ENCODE measurements at places on chromosomes 1 and 21.
A peak's percentile ranks its signal among the peaks of the same experiment; 100 is the strongest.

DNA sequence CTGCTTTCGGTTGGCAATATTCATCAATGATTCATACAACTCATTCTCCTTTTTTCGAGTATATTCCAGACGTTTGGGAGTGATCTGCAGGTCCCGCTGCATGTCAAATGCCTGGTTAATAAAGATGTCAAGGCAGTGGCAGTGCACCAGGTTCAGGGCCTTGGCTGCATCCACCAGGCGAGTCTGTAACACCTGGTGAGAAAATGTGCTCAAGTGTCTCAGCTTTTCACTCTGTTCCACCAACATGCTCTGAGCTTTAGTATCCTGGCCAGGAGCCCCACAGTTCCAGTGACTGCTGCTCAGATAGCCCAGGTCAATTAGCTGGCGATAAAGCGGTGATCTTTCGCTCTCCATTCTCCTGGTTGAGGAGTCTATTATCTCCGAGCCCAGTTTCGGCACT lies 42.3 kb downstream of the DSTYK start:
- DNase-seq, result no peak

DNA sequence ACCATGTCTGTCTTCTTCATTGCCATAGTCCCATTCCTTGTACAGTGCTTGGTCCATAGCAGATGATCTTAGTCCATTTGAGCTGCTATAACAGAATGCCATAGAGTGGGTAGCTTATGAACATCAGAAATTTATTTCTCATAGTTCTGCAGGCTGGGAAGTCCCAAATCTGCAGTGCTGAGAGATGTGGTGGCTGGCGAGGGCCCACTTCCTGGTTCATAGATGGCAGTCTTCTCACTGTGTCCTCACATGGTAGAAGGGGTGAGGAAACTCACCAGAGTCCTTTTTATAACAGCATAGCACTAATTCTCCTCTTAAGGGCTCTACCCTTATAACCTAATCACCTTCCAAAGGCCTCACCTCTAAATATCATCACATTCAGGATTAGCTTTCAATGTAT lies 23.1 kb upstream of the RAP1A start:
- DNase-seq, result no peak

DNA sequence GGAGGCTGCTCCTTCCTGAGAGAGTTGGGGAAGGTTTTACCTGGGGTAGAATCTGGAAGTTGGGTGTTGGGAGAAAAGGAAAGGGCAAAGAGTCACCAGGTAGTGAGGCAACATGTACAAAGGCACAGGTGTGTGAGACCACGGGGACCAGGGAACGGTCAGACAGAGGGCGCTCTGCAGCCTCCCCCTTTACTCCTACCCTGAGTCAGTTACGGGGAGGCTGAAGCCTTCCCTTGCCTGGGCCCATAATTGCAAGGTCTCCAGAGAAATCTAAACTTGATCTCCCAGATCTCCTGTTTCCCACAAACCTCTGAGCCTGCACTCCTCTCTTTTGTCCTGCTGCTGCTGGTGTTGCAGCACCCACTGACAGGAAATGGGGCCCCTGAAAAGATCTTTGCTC lies 22.0 kb downstream of the CCN1 start:
- DNase-seq, result no peak

DNA sequence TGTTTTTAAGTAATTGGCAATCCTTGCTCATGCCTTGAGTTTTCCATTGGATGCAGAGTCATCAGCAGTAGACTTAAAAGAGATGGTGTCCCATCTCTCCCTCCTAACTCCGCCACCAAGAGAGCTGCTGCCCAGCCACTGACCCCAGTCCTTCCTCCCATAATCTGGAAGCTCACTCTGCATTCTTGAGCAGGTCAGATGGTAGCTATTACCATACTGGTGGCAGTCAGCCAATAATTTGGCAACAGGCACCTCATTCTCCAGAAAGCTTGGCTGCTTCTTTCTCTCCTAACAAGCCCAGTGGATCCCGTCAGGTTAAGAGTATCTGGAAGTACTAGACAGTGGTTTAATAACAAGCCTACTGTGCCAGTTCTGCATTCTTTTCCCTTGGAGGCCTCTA lies 272.1 kb downstream of the ZNF648 start:
- no peak for DNase-seq

GRCh38 chr1:79293611-79294010 lies 287.1 kb upstream of the ADGRL4 start:
- DNase-seq, result no peak

- DNase-seq, result peak; percentile 77
Observed at GRCh38 chr1:211259638-211260126, 516 bp downstream of the RCOR3 start.

- DNase-seq, result no peak
Observed at GRCh38 chr1:242199776-242200458, 201.0 kb upstream of the MAP1LC3C start.

- DNase-seq, result no peak
Observed at GRCh38 chr1:185495007-185495406, 178.0 kb upstream of the IVNS1ABP start.

GRCh38 chr1:67722292-67722944 lies 37.4 kb downstream of the GADD45A start:
- no peak for DNase-seq

DNA sequence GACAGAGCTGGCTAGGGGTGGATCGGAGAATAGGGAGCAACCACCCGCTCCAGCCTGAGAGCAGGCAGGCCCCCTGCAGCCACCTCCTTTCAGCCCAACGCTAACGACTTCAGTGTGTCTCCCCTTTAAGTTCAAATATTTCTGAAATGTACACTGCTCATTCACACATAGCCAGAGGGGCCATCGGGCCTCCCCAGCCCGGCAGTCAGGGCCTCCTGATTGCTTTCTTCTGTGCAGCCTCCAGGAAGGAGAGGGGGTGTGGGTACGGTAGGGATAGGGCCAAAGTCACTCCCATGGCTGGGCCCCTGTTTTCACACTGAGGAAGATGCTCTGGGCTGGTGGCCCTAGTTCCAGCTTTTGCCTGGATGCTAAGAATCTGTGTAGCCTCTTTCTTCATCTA lies 64.8 kb downstream of the EPHB2 start:
- no peak for DNase-seq

DNA sequence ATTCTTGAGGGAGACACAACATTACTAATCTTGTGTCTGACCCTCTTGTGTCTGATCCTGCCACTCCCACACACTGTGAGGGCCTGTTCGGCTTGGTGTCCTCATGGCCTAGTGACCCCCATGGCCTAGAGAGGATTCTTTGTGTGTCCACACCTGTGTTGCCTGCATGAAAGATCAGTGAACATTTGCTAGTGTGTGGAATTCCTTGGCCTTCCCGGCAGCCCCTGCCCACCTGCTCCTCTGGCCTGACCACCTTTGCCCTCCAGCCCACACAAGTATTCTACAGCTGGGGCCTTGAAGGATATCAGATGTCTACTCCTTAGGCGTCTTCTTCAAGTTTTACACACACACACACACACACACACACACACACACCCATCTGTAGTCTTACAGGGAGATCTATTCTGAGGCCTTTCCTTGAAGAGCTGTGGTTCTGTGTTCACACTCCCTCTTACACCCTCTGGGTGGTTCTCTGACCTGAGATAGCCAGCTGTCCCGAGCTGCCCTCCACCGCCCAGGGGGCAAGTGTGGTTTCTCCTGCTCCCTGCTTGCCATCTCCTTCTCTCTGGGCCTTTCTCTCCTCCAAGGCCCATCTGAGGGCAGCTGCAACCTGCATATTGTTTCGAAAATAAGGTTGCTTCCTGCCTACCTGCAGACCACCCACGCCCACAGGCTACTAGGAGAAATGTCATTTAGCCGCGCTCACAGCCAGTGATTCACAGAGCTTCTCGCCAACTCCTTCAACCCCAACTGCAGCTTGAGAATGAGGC lies 45.4 kb downstream of the CD247 start:
- no peak for DNase-seq

GRCh38 chr1:197671140-197671539 lies 104.1 kb downstream of the DENND1B start:
- DNase-seq, result no peak

DNA sequence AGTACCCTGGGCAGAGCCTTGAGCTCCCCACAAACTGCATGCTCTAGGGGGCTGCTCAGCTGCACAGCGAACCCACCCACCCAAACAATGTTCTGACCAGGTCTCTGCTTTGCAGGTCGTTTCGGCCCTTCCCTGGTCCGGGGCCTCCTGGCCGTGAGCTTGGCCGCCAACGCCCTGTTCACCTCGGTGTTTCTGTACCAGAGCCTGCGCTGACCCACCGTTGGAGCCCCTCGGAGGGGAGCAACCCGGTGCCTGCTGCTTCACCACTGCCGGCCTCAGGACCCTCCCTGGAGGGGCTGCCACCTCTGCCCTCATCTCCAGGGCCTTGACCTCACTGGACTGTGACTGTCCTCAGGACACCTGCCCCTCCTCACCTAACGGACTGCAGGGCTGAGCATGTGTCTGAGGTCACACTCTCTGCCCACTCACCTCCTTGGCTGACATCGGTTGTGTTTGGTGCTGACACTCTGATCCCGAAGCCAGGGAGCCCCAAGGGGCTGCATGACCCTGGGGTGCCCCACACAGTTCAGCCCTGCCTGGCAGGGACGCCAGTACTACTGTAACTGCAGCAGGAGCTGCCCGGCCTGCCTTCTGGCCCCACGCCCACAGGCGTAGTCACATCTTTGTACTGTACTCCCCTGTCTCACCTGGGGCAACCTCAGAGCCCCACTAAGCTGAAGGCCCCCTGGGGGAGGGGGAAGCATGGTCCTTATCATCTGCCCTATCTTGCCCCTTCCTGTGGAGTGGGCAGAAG lies 24.3 kb downstream of the TMEM201 start:
- no peak for DNase-seq

DNA sequence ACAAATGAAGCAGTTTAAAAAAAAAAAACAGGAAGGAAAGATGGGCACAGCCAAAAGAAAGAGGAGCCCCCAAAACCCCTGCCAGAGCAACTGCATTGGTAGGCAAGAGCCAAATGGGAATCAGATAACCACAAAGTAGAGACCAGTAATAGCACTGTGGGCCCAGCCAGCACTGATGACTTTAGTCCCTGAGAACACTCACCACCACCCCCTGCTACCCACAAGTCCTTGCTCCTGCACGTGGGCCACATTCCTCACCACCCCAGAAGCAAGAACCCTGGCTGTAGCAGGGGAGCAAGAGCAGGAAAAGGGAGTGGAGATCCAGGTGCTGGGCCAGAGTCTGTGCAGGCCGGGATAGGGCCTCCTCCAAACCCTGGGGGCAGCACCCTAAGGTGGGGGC lies 86.1 kb downstream of the RRAGC start:
- no peak for DNase-seq

DNA sequence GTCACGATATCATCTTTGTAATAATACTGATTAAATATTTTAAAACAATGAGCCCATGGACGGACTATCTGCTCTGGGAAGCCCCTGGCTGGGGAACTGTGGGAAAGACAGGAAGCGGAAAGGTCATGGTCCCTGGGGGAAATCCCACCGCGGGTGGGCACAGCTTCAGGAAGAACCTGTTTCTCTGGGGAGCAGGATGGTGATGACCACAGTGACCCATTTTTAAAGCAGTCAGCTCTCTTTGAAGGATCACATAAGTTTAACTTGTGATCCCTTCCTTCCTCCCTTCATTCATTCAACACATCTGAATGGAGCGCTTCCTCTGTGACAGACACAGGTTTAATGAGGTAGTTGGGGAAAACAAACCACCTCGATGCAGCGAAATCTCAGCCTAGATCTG lies 73.0 kb downstream of the DHRS3 start:
- DNase-seq, result no peak

GRCh38 chr1:39082811-39083576 lies 56.8 kb downstream of the NDUFS5 start:
- no peak for DNase-seq

GRCh38 chr1:156336242-156336641 lies 1.9 kb downstream of the CCT3 start:
- no peak for DNase-seq

DNA sequence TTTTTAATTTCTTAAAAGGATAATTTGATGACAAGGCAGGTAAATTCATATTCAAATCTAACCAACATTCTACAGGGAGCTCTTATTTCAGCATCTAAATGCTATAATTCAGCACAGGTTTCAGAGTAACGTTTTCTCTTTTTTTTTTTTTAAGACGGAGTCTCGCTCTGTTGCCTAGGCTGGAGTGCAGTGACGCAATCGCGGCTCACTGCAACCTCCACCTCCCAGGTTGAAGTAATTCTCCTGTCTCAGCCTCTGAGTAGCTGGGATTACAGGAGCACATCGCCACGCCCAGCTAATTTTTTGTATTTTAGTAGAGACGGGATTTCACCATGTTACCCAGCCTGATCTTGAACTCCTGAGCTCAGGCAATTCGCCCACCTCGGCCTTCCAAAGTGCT lies 66.5 kb downstream of the EIF4G3 start:
- no peak for DNase-seq

GRCh38 chr21:14533499-14534428 lies 12.4 kb downstream of the SAMSN1 start:
- no peak for DNase-seq

GRCh38 chr21:34510148-34511142 lies 1.6 kb downstream of the KCNE1 start:
- no peak for DNase-seq

DNA sequence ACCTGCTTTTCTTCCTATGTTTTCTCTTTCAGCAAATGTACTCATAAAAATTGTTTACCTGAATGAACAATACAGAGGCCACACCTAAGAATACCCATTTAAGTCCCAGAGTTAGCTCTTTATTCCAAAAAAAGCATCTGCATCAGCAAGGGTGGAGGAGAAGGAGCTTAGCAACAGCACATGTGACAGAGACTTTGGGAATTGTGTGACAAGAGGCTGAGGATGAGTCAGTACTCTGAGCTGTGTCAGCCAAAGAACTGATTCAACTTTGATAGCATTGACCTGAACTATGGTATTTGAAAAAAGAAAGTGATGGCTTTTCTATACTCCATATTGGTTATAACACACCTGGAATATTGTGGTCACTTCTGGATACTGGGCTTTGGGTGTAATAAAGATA lies 162.7 kb downstream of the ZNF648 start:
- DNase-seq, result no peak

DNA sequence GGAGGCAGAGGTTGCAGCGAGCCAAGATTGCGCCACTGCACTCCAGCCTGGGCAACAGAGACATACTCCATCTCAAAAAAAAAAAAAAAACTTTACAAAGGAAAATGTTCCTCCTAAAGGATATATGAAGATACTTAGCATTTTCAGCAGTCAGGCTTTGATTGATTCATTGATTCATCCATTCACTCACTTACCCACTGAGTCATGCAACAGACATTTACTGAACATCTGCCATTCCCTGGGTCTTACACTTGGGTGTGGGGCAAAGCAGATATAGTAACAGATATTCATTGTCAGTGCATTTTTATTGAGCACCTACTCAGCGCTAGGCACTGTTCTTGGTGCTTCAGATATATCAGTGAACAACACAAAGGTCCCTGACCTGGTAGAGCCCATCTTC lies 5.6 kb upstream of the LACTBL1 start:
- DNase-seq, result peak; percentile 36

DNA sequence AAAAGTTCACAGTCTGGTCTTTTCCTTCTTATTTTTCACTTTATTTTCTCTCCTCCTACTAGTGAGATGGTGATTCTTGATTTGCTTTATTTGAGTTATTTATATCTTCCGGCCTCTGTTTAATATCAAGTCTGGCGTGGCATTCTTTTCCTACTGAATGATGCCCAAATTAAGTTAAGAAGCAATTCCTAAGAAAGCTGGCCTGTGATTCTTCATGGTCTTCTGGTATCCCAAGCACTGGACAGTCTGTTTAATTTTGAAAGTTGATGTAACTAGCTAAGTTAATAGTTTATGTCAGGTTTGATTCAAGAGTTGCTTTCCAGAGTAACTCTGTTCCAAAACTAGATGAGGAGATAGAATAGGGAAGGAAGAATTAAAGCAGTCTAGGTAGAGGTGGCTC lies 9.2 kb upstream of the ENAH start:
- no peak for DNase-seq
